ENCODE measurements at places on chromosomes 5 and 9. TPM values are rescaled to one million over a fixed set of nuclear protein-coding genes. Genes with fewer than 3 reads are reported as not detected.
A peak's percentile ranks its signal among the peaks of the same experiment; 100 is the strongest.

The CFAP77 gene
- not detected for total RNA-seq

The ANKRD34B gene
- total RNA-seq, result not detected

The INSL4 gene
- total RNA-seq, result not detected

The IFNK gene
- total RNA-seq, result not detected

The PCDHA1 gene
- not detected for total RNA-seq

The PRLR gene
- total RNA-seq, result not detected

DNA sequence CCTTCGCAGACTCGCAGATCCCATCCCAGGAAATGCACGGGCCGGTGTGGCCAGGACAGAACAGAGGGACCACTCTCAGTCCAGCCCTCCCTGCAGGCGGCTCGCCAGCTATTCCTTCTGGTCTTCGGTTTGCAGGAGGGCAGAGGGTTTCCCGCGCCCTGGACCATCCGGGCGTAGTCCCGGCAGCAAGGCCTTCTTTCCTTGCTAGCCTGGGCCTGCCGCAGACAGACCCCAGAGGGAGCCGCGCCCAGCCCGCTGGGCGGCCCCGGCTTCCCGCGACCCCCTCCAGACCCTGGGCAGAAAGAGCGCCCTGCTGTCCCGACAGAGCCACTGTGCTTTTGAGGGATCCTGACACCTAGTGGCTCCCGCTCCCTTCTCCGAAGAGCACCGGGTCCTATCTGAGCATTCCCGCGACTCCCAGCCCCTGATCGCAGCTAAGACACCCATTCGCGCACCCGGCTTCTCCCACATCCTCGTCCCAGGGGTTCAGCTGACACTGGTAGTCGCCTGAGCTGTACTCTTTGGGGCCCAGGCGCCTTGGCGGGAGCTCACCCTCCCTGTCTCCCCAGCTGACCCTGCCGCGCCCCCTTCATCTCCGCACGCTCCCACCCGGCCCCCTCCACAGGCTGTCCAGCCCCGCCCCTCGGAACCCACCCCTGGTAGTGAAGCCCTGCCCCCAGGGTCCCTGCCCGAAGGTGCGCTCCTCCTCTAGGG is 1.1 kb downstream of the CFAP90 start:
- no peak for DNase-seq
- H3K27me3 ChIP-seq, result peaks cover 14% of the 10 kb centered on the region
- H3K36me3 ChIP-seq, result no peaks in the 10 kb centered on the region
- H3K4me1 ChIP-seq, result no peaks in the 10 kb centered on the region
- H3K27ac ChIP-seq, result no peak overlapping the region

GRCh38 chr9:107309271-107309670 is 26.2 kb downstream of the RAD23B start:
- peaks cover 5% of the 10 kb centered on the region for H3K36me3 ChIP-seq
- H3K4me1 ChIP-seq, result peaks cover 15% of the 10 kb centered on the region
- H3K27ac ChIP-seq, result no peak overlapping the region
- DNase-seq, result peak; percentile 8

- H3K27ac ChIP-seq, result no peak overlapping the region
- peaks cover 5% of the 10 kb centered on the region for H3K4me1 ChIP-seq
- no peak for DNase-seq
- no peak overlapping the region for H3K4me3 ChIP-seq
Observed at GRCh38 chr5:179852993-179853547, 5.5 kb downstream of the MRNIP start.

DNA sequence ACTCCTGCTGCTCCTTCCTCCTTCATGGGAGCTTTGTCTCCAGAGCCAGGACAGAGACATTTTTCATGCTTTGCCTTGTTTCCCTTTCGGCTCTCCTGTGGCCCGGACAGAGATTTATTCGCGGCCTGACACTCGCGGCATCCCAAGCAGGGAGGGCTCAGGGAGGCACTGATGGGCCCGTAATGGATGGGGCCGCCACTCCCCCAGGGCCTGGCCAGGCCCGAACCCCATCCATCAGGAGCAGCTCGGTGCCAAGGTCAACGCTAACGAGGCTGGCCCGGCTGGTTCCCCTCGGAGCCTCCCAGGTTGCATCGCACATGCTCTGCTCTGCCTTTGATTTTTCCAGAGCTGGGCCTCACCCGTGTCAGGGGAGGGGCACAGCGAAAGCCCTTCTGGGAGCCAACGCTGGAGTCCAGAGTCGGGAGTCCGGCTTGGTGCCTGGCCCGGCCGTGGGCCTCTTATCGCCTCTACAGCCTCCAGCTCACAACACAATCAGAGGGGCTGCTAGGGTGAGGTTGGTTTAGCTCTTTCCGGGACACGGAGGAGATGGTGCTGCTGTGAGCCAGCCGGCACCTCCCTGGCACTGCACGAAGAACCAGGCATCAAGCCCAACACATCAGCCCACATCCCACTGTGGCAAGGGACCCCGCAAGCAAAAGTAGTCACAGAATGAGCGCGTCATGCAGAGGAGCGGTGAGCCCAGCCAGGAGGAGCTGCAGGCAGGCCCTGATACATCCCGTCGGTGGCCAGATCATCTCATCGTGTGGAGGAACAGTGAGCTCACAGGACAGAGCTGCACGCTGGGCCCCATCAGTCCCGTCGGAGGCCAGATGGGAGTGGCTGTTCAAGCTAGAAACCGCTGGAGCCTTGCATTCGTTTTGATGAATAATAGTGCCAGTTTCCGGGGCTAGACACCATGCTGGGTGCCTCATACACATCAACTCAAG is 72.2 kb upstream of the BARHL1 start:
- H3K27ac ChIP-seq, result no peak overlapping the region
- H3K27me3 ChIP-seq, result no peaks in the 10 kb centered on the region
- peaks cover 7% of the 10 kb centered on the region for H3K4me1 ChIP-seq
- no peak for DNase-seq
- no peaks in the 10 kb centered on the region for H3K36me3 ChIP-seq
- H3K4me3 ChIP-seq, result no peak overlapping the region

DNA sequence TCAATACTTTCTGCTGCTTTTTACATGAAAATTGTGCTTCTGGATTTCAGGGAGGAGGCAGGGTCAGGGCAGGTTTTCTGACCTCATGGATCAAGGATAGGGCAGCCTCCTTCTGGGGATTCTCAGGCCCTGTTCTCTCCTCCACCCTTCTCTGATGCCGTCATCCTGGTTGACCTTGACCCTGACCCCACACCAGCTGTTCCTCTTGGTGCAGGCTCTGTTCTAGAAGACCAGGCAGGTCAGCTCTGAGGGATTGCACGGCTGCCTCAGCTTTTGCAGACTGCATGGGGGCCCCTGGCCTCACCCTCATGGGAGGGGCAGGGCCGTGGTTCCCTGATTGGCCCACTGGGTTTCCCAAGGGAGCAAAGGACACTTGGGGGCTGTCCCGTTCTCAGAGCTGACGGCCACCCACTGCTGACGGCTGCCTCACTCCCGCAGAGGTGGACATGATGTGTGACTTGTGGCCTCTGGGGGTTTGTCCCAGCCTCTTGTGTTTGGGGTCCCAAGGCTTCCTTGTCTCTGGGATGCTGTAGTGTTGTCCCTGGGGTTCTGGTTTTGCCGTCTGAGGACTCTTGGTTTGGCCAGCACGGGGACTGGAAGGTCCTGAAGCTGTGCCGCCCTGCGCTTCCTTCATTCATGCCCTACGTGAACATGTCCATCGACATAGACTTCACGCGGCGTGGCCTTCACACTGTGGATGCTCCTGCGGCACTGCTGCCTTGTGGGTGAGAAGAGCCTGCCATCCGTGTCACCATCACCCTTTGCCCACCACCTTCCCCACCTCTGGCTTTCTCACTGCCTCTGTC is 34.5 kb downstream of the CEP72 start:
- no peak for DNase-seq
- H3K4me1 ChIP-seq, result no peaks in the 10 kb centered on the region
- H3K27me3 ChIP-seq, result no peaks in the 10 kb centered on the region
- H3K4me3 ChIP-seq, result no peak overlapping the region

DNA sequence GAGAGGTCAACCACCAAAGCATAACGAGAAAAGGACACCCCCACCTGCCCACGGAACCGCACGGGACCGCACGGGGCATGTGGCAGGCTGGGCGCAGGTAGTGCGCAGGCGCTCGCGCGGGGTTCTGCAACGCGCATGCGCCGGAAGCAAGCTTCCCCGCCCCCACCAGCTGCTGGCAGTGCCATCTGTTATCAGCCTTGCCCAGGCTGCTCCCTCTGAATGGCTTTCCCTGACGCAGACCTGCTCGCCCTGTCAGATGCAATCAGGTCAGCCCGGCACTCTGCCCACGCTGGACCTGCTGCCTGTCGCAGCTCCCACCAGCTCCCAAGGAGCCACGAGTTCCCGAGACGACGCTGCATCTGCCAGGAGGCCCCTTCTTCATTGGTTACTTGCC is 22.8 kb downstream of the PTCH1 start:
- peak overlapping the region; percentile 47 for H3K27ac ChIP-seq
- H3K27me3 ChIP-seq, result no peaks in the 10 kb centered on the region
- peak overlapping the region; percentile 67 for H3K4me3 ChIP-seq
- H3K36me3 ChIP-seq, result no peaks in the 10 kb centered on the region

DNA sequence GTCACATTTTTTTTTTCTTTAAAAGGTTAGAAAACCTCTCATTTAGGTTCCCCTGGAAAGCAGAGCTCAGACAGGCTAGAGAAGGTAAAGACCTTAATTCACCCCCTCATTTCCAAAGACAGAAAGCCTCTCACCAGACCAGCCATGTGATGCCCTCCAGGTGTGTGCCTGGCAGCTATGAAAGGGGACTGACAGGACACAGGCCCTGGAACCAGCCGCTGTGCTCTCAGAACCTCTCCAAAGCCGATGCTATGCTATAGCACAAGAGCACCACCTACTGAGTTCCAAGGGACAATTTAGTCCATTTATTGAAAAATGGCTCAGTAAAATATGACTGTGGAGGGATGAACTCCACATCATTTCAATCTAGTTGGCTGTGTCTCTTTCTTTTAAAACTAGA is 48.8 kb downstream of the FANCC start:
- H3K27ac ChIP-seq, result no peak overlapping the region
- no peaks in the 10 kb centered on the region for H3K36me3 ChIP-seq
- H3K4me1 ChIP-seq, result no peaks in the 10 kb centered on the region

DNA sequence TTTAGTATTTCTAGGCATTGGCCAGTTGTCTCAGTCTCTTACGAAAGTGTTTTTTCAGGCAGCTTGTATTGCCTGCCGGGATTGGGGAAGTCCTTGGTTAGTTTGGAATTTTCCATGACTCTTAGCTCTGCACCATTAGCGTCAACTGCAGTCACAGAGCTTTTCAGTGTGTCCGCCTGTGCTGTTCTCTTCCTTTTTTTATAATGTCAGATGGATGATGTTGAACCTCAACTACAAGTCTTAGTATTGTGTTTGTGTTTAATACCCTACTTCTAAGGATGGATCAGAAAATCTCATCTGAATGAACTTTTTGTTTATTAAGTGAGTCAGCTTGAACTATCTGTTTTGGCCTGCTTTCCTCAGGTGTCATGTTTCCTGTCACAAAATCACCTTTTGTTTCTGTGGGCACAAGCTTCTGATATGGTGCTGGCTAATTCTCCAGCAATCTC is 33.1 kb downstream of the ATP6V0E1 start:
- no peaks in the 10 kb centered on the region for H3K4me1 ChIP-seq
- no peak for DNase-seq

GRCh38 chr5:152104211-152104610 is 179.6 kb upstream of the GLRA1 start:
- no peaks in the 10 kb centered on the region for H3K4me1 ChIP-seq
- no peaks in the 10 kb centered on the region for H3K36me3 ChIP-seq
- no peak overlapping the region for H3K27ac ChIP-seq
- no peak overlapping the region for H3K4me3 ChIP-seq
- no peak for DNase-seq

DNA sequence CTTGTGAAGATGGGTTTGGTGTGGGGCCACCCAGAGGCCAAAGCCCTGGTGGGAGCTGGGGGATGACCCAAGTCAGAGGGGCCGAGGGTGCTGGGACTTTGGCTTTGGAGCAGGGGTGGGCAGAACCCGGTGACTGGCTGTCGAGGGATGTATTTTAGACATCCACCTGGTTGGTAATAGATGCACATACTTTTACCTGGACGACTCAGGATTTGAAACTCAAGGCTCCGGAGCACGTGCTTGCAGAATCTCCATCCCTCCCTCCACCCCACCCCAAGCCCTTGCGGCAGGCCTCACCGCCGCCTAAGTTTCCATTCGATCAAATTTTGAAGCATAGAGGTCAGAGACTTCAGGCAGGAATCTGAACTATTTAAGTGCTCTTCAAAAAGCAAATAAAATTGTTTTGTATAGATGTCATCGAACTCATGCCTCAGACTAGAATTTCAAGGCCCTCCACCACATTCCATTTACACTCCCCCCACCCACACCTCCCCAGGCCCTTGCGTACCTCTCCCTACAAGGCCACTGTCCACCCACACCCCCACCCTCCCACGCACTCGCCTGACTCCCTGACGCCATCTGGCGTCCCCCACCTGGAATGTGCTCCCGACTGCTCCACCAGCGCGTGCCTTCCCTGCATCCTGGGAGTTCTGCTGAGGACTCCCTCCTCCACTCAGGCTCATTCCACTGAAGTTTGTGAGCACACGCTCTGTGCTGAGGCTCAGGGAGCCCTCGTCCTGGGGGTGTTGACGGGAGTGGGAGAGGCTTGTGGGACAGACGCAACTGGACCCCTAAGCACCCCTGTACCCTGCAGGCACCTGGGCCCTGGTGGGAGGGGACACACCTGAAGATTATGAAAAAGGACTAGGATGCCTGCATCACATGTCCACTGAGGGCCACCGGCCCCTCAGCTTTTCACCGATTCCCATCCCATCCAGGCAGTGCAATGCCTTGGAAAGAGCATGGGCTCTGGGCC is 56.4 kb upstream of the RPL26L1 start:
- H3K4me3 ChIP-seq, result no peak overlapping the region
- no peaks in the 10 kb centered on the region for H3K4me1 ChIP-seq
- no peak overlapping the region for H3K27ac ChIP-seq
- H3K27me3 ChIP-seq, result no peaks in the 10 kb centered on the region

DNA sequence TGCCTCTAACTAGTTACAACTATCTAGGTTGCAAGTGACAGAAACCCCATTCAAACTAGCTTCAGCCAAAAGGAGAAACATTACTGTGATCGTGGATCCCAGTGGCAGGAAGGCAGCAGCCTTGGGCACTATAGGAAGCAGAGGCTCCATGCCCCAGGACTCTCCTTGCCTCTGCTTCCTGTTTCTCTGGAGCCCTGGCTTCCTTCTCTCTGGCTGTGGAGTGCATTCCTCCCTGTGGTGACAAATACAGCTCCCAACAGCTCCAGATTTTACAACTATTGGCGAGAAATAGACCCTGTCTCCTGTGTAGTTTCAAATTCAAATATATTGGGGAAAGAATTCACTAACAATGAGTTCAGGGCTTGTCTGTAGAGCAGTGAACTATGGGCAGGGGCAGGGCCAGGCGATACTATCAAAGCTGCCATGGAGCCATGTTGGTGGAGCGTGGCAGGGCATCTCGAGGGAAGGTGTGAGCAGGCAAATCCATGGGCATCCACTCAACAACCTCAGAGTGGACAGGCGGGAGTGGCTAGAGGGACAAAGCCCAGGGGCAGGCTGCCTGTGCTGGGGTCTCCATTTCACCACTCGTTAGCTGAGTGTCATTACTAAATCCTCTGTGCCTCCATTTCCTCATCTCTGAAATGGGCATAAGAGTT is 189.5 kb downstream of the ERCC6L2 start:
- H3K27ac ChIP-seq, result no peak overlapping the region
- no peaks in the 10 kb centered on the region for H3K27me3 ChIP-seq
- H3K36me3 ChIP-seq, result no peaks in the 10 kb centered on the region
- no peak overlapping the region for H3K4me3 ChIP-seq

All from naive thymus-derived CD4-positive, alpha-beta T cell (primary cell).